ENCODE measurements at places on chromosomes 7 and 10.

DNA sequence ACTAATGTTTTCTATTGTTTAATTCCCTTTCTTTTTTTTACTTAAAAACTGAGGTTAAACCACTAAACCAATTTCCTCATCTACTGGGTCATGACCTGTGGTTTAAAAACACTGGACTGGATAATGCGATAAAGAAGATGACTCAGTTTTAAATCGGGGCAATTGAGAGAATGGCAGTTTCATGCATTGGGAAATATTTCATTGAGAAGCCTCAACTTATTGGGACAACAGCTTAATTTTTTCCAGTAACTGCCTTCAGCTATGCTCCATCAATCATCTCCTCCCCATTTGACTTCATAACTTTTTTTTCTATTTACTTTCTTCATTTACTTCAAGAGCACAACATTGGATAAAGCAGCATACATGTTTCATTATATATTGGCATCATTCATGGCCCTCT, 61.8 kb upstream of the MET start:
- DNase-seq = peak; percentile 83

GRCh38 chr7:23662124-23662983, 17.6 kb upstream of the FAM221A start:
- no peak for DNase-seq

- peak; percentile 97 for DNase-seq
Observed at GRCh38 chr10:102300278-102300843, 55.0 kb downstream of the GBF1 start.

GRCh38 chr10:29130190-29130673, 158.6 kb upstream of the LYZL1 start:
- peak; percentile 3 for DNase-seq

DNA sequence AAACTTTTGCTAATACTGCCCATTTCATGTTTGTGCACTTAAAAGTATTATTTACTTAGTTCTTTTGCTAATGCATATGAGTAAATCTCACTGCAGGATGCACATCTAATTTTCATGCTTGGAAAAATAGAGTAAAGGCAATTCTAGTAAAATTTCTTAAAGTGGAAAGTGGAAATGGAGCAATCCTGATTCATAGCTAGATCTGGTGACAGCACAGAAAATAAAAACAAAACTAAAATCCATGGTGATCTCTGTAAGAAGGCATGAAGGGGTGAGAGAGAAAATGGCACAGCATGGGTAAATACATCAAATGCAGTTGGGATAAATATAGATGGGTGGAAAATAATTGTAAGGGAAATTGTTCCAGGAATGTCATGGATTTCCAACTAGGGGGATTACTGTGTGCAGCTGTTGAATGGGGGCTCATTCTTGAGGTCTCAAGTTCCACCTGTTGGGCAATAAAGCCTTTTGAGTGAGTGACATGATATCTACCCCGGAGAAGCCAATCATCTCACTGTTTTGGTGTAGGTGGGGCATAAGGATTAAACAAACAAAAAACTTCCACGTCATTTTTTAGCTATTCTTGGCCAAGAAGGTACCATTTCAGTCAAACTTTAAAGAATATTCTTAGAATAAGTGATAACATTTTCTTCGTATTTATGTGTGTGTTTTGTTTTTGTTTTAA, 1.7 kb upstream of the MCU start:
- DNase-seq = no peak

DNA sequence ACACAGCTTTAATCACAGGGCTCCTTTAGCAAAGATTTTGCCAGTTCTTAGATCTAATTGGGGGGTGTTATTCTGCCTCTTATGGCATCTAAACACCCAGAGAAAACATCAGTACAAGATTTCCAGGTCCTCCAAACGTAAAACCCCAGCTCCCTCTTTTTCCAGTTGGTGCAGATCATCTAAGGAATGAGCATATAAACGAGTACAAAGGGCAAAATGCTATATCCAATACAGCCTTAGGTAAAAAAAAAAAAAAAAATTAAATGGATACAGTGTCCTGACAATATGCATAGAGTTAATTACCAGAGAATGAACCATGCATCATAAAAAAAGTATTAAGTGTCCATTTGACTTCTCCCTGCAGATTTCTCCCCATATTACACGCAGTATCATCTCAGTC, 50.3 kb downstream of the CCDC6 start:
- no peak for DNase-seq

- DNase-seq = no peak
Observed at GRCh38 chr7:141418066-141418465, 133.1 kb upstream of the AGK start.

DNA sequence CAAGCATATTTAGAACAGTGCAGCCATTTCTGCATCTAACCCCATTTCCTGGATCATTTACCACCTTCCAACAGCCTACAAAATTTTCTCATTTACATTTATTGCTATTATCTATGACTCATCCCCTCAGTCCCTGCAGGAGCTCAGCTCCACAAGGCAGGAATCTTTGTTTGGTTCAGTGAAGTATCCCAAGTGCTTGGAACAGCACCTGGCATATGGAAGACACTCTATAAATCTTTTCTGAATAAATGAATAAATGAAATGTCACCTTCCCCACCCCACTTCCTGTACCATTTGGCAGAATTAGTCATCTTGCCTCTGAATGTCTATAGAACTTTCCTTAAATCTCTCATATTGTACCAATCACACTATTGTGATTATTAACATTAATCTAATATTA, 110.7 kb downstream of the HIP1 start:
- DNase-seq = no peak

DNA sequence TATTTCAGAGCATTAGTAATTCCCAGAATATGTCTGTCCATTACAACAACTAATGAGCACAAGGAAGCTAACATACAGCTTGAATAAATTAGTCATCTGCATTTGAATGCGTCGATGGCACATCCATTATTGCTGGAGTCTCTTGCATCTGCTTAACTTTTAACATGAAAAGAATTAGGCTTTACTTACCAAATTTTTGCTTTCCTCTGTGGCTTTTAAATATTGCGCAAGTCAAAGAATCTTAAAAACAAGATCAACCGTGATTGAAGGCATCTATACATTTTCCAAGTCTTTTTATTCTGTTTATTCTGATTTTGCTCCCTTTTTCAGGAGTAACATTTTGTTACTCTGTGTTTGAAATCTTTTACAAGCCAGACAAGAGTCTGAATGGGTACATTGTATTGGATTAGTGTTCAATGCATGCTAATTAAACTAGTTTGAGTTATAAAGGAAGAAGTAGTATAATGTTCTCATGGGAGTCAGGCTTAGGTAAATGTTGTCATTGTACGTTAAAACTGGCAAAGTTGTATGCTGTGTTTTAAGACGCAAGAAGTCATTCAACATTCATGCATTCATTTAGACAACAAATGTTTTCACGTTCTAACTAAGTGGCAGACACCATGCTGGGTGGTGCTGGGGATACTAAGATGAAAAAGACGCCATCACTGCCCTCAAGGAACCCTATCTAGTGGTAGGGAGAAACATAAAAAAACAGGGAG, 4.0 kb upstream of the CACNB2 start:
- DNase-seq = no peak

DNA sequence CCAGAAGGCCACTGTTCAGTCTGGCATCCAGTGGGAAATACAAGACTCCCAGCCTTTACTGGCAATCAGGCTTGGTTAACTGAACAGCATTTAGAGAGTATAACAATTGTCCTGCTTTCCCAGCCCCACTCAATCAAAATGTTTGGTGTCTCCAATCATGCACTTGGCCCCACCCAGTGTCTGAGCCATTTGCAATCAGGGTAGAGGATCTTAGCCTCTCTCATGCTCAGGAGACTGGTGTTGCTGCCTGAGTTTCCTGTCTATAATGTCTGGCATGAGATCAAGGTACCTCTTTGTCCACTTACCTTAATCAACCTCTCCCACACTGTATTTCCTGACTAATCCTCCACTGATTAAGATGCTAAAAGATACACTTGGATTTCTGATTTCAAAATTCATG, 290.2 kb upstream of the GHITM start:
- no peak for DNase-seq

Data from HCEC 1CT (cell line).